ENCODE measurements at places on chromosomes 5 and 9.

DNA sequence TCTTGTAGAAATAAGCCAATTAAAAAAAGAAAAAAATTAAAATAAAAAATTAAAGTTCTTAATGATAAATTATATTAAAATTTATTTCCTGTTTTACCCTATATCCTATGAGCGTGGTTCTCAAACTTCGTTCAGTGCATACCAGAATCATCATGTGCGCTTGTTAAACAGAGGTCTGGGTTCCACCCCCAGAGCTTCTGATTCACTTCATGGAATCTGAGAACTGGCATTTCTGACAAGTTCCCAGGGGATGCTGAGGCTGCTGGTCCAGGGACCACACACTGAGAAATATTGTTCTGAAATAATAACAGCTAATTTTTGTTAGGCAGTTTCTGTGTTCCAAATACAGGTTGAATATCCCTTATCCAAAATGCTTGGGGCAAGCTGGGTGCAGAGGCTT, 79.3 kb downstream of the TMC1 start:
- no peak for DNase-seq

DNA sequence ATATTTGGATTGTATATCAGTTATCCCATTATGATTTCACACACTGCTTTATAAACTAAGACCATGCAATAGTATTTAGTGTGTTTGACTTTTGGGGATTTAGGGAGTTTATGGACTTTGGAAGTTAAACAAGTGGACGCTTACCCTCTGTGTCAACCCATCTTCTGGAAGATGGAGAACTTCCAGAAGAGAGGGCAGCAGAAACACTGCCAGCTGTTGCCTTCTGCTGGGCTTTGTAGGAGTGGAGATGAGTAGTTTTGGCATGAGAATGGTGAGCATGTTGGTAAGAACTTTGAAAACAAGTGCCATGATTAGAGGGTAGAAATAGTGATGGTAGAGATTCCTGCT, 2.2 kb downstream of the DNAJC25 start:
- no peak for DNase-seq

- no peak for DNase-seq
Observed at GRCh38 chr5:96008987-96009647, 47.5 kb upstream of the ELL2 start.

GRCh38 chr5:159249158-159249557, 13.9 kb upstream of the UBLCP1 start:
- no peak for DNase-seq

DNA sequence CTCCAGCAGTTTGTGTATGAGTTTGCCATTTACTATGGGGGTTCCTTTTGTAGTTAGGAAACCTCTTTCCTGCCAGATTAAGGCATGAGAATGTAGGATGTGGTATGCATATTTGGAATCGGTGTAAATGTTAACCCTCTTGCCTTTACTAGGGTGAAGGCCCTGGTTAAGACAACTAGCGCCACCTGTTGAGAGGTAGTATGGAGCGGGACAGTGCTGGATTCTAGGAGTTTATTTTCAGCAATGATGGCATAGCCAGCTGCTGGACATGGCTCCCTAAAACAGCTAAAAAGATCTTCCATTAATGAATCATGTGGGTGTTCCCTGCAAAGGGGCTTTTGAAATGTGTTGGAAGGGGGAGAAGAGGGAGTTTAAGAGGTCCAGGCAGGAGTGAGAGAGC, 30.7 kb upstream of the GPX3 start:
- DNase-seq: peak; percentile 8

All from activated CD4-positive, alpha-beta T cell treated with anti-CD3 and anti-CD28 coated beads, Interleukin-2, amount 50 U/mL, for 48 hours (primary cell).